ENCODE measurements at places on chromosomes 3 and 15. TPM values are rescaled to one million over a fixed set of nuclear protein-coding genes. Genes with fewer than 3 reads are reported as not detected.

Gene CPLX3
- not detected for polyA plus RNA-seq

Gene STRIT1
- polyA plus RNA-seq, result 1.7 TPM

Gene FAM107A
- 4.4 TPM for polyA plus RNA-seq

Gene GNB5
- 17.0 TPM for polyA plus RNA-seq

Gene CSPG5
- 1.5 TPM for polyA plus RNA-seq
